ENCODE measurements at places on chromosomes 4 and X.

DNA sequence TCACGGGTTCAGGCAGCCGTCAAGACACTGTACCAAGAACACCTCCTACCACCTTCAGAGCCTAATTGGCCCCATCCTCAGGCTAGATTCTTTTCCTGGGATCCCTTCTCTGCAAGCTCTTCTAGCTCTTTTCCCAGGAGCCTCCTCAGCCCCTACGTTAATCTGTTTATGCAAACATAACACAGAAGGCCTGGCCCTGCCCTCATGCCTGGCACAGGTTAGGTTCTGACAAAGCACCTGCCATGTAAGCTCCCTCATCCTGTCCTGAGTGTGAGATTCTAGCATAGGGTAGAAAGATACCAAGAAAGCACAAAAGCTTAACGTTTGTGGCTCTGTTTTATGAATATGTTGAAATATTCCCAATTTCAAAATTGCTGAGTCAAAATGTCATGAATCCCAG, 93.6 kb downstream of the IRF2 start:
- no peak for DNase-seq

GRCh38 chr4:102447413-102447812, 53.7 kb upstream of the NFKB1 start:
- DNase-seq: no peak

GRCh38 chrX:70264784-70265183, 3.4 kb upstream of the ARR3 start:
- DNase-seq: no peak

- DNase-seq: no peak
Observed at GRCh38 chr4:75733369-75733768, 9.0 kb downstream of the USO1 start.

GRCh38 chrX:136689436-136689835, 41.5 kb downstream of the CD40LG start:
- DNase-seq: no peak

DNA sequence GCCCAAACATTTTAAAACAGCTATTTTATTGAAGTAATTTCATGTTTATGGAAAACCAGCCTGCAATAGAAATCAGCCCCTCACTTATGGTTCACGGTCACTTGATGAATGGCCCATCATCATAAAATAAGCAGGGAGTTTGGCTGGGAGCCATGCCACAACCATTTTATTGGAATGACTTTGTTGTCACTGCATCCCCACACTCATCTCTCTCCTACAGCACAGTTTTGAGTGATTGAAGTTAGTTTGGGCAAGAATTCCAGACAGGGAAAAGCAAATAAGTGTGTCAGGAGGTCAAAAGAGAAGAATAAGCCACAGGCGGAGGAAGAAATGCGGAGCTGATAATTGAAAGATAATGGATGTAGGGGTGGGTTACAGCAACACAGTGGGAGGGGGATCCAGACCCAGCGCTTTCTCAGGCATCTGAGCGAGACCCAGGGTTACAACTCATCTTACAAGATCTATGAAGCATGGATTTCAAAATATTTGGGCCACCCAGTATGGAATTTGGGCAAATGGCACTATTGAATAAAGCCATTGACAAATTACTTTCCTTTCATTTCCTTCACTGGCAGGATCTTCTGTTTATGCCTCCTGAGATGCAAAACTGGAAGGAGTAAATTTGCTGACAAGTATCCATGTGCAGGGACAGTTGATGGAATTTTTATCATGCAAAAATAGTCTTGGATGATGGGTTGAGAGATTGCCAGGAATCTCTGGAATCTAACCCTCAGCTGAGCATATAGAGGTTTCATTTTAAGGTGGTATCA, 100.8 kb downstream of the SHROOM3 start:
- DNase-seq: no peak

- no peak for DNase-seq
Observed at GRCh38 chr4:102535398-102536082, 34.4 kb downstream of the NFKB1 start.

DNA sequence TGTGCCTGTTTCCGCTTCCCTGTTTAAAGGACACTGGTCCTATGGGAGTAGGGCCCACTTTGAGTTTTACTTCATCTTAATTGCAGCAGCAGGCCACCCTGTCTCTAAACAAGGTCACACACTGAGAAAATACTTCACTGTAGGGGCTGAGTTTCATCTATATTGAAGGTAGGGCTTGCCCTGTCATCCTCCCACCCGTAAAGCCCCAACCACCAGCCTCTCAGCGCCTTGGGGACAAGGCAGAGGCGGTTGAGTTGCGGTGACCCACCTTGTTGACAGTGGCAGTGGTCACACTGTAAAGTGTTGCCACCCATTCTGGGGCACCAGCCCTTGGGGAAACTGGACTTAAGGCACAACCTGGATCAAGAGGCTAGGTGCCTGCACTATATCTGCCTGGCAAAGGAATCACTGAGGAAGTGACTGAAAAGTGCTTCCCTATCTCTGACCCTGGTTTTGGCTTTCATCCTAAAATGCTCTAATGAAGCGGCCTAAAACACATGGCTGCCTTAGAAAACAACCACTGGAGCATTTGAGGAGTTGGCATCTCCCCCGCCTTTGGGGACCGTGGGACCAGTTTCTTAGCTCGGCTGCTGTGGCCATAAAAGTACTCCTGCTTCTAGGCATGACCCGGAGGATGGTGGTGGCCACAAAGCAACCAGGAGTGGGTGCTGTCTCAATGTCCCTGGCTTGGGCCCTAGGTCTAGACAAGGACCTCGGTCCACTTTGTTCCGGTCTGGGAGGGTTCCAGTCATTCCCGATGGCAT, 7.8 kb upstream of the WDR1 start:
- DNase-seq: no peak

DNA sequence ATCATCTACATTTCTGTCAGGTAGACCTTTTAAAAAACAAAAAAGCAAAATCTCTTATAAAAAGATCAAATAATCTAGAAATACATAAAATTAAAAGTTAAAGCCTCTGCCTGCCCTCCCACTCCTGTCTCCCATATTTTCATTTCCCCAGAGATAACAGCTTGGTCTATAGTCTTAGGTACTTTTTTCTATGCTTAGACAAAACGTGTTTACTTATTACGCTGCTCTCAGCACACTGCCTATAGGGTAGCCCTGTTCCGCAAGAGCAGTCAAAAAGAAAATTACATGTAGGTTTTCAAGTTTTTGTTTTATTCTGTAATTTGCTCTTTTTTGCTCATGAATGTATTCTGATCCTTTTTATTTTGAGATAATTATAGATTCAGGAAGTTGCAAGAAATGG, 73.3 kb downstream of the TAF1 start:
- no peak for DNase-seq

- DNase-seq: no peak
Observed at GRCh38 chr4:55346851-55347255, 811 bp downstream of the SRD5A3 start.

DNA sequence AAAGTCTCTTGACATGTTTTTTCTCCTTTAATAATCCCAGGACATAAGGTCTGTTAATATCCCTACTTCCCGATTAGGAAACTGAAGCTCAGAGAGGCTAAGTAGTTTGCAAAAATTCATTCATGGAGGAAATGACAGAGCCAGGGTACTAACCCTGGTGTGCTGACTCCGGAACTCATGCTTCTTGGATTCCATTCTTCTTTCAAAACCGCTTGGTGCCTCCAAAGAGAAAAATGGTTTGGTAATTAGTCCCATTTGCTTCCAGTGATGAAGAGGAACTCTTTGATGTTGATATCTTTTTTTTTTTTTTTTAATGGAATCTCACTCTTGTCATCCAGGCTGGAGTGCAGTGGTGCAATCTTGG, 146.9 kb downstream of the PALLD start:
- no peak for DNase-seq

DNA sequence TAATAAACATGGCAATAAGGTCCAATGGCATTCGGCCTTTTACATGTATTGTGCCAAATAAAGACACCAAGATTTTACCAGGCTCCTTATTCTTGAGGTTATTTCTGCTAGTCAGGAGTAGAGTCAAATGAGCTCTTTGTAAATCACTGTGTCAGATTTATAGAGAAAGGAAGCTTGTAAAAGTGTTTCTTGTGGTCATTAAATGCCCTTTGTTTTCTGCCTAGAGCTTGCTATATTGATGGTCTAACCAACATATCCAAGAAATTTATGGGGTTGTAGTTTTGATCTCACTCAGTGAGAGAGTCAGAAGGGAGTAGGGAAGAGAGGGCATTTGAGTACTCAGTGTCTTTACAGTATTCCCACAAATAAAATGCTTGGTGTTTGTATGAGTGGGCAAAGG, 86.2 kb upstream of the FRMPD4 start:
- no peak for DNase-seq

DNA sequence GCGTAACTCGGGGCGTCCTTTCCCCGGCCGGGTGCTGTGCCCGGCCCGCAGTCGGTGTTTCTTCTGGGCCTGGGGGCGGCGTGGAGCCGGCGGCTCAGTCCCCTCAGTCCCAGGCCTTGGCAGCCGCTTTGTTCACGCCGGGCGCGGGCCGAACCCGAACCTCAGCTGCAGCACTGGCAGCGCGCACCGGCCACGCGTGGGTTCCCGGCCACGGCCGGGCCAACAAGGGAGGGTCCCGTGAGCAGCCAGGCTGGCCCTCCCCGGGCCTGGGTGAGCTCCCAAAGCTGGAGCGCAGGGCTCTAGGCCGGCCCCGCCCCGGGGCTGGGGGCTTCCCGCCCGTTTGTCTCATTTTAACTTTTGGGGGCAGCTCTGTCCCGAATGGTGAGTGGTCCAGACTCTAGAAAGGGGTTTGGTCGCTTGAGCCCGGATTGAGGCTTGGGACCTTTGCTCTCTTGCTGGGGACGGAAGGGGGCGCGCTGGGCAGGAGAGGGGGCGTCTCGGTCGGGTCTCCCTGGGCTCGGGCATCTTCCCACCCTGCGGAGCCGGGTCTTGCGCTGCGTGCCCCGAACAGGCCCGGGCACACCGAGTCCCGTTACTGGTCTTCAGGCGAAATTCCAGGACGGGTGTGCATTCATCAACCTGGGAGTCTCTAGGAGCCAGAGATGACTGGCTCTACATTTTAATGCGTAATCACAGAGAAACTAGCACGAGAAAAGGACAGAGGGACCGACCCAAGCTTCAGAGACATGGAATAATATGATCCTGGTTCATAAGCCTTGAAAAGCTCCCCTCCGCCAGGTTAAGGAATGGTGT, 177.1 kb downstream of the CBR4 start:
- DNase-seq: no peak

DNA sequence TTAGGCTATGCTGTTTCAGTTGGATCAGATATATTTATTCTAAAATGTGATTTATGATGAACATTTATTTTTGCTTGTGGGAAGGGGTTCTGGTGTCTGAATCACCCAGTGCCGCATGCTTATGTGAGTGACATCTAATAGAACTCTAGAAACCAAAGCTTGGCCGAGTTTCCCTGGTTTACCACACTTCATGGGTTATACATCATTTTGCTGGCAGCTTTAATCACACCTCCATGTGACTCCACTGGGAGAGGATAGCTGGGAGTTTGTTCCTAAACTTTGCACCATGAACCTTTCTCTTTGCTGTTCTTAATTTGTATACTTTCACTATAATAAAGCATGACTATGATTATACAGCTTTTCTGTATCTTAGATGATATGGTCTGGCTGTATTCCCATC, 382.9 kb downstream of the INPP4B start:
- DNase-seq: no peak

GRCh38 chr4:69831270-69831627, 28.7 kb downstream of the SULT1E1 start:
- DNase-seq: no peak

- DNase-seq: no peak
Observed at GRCh38 chrX:39848900-39849299, 248.9 kb downstream of the BCOR start.

GRCh38 chrX:141619336-141619735, 29.8 kb downstream of the SPANXA2 start:
- DNase-seq: no peak

- DNase-seq: no peak
Observed at GRCh38 chr4:14434483-14434882, 567.8 kb upstream of the CPEB2 start.

DNA sequence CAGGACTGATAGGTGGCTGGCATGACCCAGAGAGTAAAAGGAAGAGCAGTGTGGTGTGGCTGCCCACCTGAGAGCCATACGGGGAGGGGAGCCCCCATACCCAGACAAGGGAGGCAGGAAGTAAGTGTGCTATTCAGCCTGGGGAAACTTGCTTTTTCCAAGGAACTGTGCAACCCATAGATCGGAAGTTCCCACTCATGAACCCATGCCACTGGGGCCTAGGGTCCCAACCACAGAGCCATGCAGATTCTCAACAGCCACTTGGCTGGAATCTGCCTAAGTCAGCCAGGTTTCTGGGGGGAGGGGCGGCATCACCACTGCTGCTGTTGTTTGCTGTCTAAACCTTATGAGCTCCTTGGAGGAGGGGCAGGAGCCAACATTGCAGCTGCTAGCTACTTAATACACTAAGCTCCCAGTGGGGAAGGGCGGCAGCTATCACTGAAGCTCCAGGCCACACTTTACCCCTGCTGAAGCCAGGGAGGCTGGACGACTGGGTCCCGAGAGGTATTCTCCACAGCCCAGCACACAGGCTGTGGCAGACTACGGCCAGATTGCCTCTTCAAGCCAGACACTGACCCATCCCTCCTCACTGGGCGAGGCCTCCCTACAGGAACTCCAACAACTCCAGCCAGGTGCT, 410.4 kb downstream of the INPP4B start:
- DNase-seq: no peak

DNA sequence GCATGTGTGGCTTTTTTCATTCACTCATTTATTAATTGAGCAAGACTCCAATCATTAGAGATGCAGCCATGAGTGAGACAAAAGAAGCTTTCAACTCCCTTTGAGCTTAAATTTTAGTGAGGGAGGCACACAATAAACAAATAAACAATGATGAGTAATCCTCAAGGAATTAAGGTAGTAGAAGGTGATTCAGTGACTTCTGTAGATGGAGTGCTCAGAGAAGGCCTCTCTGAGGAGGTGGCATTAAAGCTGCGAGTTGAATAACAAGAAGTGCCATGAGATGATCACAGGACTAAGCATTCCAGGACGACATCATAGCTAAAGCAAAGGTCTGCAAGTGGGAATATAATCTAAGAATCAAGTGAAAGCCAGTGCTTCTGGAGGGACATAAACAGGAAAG, 77.6 kb downstream of the NWD2 start:
- no peak for DNase-seq

DNA sequence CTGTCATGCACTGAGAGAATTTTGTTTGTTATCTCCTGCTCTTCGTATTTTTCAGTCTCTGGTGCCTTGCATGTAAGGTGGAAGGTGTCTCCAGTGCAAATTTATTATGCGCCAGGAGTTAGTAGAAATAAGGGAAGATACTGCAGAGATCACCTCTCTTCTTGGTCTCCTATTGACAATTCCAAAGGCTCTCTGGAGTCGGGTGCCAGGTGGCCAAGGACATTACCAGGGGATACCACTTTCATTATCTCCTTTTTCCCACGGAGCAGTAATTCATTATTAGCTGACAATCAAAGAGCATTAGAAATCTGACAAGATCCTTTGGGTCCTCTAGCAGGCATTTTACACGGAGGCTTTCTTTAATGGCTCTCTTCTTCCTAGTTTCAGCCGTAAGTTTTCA, 26.0 kb downstream of the ADD1 start:
- DNase-seq: no peak

GRCh38 chr4:25075129-25075528, 44.4 kb upstream of the LGI2 start:
- DNase-seq: no peak
